ENCODE measurements at places on chromosomes 1 and 21. TPM values are rescaled to one million over a fixed set of nuclear protein-coding genes. Genes with fewer than 3 reads are reported as not detected.
A peak's percentile ranks its signal among the peaks of the same experiment; 100 is the strongest.

- peaks cover 29% of the 10 kb centered on the region for H3K27me3 ChIP-seq
- H3K27ac ChIP-seq: no peak overlapping the region
- DNase-seq: no peak
- peaks cover 3% of the 10 kb centered on the region for H3K36me3 ChIP-seq
Measured at GRCh38 chr1:154750681-154751665, 119.1 kb downstream of the KCNN3 start.

GPR153 gene
- total RNA-seq: 5.8 TPM

- DNase-seq: peak; percentile 67
- H3K27ac ChIP-seq: peak overlapping the region; percentile 97
- H3K4me1 ChIP-seq: peaks cover 59% of the 10 kb centered on the region
- H3K27me3 ChIP-seq: no peaks in the 10 kb centered on the region
- H3K4me3 ChIP-seq: no peak overlapping the region
Measured at GRCh38 chr21:45308194-45309068, 20.7 kb upstream of the POFUT2 start.

DNA sequence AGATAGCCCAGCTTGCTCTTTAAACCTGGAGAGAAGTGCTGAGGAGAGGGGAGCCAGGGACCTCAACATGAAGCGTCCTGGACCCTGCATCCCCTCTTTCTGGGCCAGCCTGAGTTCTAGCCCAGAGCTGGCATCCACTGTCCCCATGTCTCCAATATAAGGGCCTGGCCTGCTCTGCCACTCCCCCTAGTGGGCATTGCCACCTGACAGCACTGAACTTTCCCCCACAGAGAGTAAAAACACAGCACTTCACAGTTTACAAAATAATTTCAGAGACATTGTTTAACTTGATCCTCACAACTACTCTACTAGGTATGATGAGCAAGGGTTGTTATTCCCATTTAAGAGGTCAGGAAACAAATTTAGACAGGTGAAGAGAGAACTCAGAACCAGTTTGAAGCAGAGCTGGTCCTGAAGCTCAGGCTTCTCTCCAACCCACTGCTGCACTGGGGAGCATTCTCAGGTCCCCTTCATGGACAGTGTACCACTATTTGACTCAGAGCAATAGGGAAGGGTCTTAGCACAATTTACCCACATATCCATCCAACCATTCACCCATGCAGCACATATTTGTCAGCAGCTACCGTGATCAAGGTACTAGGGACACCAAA lies 151.2 kb downstream of the DMRTA2 start:
- no peaks in the 10 kb centered on the region for H3K36me3 ChIP-seq
- H3K4me3 ChIP-seq: no peak overlapping the region
- no peak for DNase-seq
- H3K27ac ChIP-seq: no peak overlapping the region
- H3K27me3 ChIP-seq: peaks cover 10% of the 10 kb centered on the region

FBLIM1 gene
- 191 TPM for total RNA-seq

DNA sequence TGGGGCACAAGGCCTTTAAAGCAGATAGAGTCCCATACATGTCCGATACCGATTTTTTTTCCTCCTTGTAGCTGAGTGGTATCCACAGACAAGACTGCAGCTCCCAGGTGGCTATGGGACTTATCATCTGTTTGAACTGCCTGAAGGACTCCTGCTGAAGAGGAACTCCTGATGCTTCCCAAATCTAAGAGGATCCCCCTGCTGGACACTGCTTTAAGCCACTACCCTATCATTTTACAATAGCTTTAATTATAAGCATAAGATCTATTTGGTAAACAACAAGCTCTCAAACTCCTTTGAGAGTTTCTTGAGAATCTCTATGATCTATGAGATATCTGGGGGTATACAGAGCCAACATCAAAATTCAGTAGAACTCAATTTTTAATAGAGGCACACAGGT lies 11.7 kb downstream of the NDC1 start:
- no peaks in the 10 kb centered on the region for H3K27me3 ChIP-seq
- DNase-seq: no peak
- peaks cover 4% of the 10 kb centered on the region for H3K36me3 ChIP-seq
- no peak overlapping the region for H3K27ac ChIP-seq
- no peak overlapping the region for H3K4me3 ChIP-seq

- H3K27me3 ChIP-seq: peaks cover 17% of the 10 kb centered on the region
- DNase-seq: no peak
- H3K4me3 ChIP-seq: no peak overlapping the region
- H3K27ac ChIP-seq: no peak overlapping the region
Measured at GRCh38 chr1:95370691-95371562, 136.9 kb downstream of the RWDD3 start.

DNA sequence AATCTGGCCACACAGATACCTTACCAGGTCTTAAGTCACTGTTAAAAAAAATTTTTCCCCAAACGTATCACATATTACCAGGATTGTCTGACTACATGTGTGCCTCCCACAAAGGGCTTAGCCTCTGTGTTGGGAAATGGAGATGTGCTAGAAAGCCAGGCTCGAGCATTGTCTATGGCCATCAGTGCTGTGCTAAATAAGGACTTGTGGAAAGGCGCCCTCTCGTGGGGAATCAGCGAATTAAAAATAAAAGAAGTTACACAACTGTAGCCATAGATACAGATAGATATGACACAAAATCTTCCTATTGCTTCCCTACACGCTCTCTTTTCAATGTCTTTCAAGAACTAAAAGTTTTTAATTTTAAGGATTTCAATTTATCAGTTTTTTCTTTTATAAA lies 47.5 kb upstream of the CRNN start:
- H3K4me1 ChIP-seq: peaks cover 4% of the 10 kb centered on the region
- H3K27ac ChIP-seq: no peak overlapping the region
- peaks cover 4% of the 10 kb centered on the region for H3K27me3 ChIP-seq
- no peaks in the 10 kb centered on the region for H3K36me3 ChIP-seq

MTF1 gene
- 17.3 TPM for total RNA-seq

DNA sequence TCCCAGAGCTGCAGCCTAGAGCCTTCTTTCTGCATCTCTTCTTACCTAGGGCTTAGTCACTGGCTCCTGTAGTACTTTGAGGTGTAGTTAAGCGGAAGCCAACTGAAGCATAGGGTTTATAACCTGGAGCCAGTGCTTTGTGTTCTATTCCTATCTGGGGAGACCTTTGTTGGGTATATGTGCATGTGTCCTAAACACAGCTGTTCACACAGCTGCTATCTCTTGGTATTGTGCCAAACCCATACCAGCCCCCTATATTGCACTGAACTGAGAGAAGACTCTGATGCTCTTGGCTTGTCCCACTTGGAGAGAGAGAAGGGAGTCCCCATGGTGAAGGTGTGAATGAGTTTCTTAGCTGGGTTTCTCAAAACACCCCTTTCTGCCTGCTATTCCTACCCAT lies 17.2 kb upstream of the NFASC start:
- peaks cover 37% of the 10 kb centered on the region for H3K27me3 ChIP-seq
- no peaks in the 10 kb centered on the region for H3K36me3 ChIP-seq
- no peak overlapping the region for H3K27ac ChIP-seq
- no peak overlapping the region for H3K4me3 ChIP-seq
- DNase-seq: no peak
- no peaks in the 10 kb centered on the region for H3K4me1 ChIP-seq

DNA sequence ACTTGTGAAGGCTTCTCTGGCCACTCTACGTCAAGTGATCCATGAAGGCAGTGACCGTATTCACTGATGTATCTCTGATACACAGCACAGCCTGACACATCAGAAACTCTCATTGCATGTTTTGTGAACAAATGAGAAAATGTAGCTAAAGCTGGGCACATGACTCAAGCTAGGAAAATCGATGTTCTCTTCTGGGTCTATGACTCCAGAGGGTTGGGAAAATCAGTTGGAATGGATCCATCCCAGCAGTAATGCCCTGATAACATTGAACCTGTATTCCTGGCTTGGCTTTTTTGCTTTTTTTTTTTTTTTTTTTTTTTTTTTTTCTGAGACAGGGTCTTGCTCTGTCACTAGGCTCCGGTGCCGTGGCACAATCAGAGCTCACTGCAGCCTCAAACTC lies 395.7 kb downstream of the KCNH1 start:
- no peak overlapping the region for H3K4me3 ChIP-seq
- peaks cover 4% of the 10 kb centered on the region for H3K36me3 ChIP-seq
- no peak overlapping the region for H3K27ac ChIP-seq
- no peak for DNase-seq
- no peaks in the 10 kb centered on the region for H3K27me3 ChIP-seq
- no peaks in the 10 kb centered on the region for H3K4me1 ChIP-seq

DNA sequence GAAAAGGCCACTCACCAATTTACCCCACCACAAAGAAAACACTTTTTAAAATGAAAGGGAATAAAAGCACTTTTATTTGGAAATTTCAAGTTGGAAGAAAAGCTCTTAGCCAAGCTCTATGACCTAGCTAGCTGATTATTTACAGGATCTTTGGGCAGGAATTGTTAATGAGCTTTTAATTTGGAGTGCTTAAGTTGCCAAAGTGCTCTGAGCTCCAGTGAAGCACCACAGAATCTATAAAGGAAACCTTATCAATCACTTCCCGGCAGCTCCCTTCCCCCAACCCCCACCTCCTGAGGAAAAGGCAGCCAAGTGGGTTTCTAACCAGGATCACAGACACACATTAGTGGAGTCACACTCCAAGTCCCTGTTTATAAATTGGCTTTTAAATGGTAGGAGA lies 1.5 kb downstream of the ERI3 start:
- peaks cover 35% of the 10 kb centered on the region for H3K4me1 ChIP-seq
- DNase-seq: no peak
- peak overlapping the region; percentile 89 for H3K4me3 ChIP-seq
- H3K27me3 ChIP-seq: no peaks in the 10 kb centered on the region

- DNase-seq: no peak
- H3K27ac ChIP-seq: no peak overlapping the region
- no peak overlapping the region for H3K4me3 ChIP-seq
- peaks cover 8% of the 10 kb centered on the region for H3K4me1 ChIP-seq
Measured at GRCh38 chr1:61110554-61110953, 28.2 kb downstream of the NFIA start.

LCE1A gene
- total RNA-seq: not detected

NUAK2 gene
- total RNA-seq: 1.7 TPM

- peaks cover 3% of the 10 kb centered on the region for H3K4me1 ChIP-seq
- H3K27ac ChIP-seq: no peak overlapping the region
- no peak for DNase-seq
- H3K4me3 ChIP-seq: no peak overlapping the region
Measured at GRCh38 chr1:186325239-186325638, 49.8 kb downstream of the TPR start.

GRCh38 chr1:209435654-209436566 lies 147.6 kb upstream of the CAMK1G start:
- no peak for DNase-seq
- no peak overlapping the region for H3K27ac ChIP-seq
- no peaks in the 10 kb centered on the region for H3K4me1 ChIP-seq
- H3K36me3 ChIP-seq: peaks cover 4% of the 10 kb centered on the region

DNA sequence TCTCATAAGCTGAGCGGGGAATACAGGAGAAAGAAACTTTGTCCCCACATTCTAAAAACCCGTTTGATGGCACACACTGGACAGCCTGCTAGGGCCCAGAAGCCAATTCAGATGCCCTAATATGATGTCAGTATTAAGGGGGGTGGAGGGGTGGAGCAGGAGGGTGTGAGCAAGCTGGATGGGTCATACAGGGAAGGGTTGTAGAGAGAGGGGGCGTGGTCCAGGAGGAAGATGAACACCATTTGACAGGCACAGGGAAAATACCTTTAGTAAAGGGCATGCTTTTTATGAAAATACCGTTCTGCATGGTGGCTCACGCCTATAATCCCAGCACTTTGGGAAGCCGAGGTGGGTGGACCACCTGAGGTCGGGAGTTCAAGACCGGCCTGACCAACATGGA lies 6.0 kb downstream of the TARS2 start:
- no peaks in the 10 kb centered on the region for H3K27me3 ChIP-seq
- DNase-seq: no peak
- peaks cover 3% of the 10 kb centered on the region for H3K4me1 ChIP-seq
- no peak overlapping the region for H3K27ac ChIP-seq
- peaks cover 20% of the 10 kb centered on the region for H3K36me3 ChIP-seq
- no peak overlapping the region for H3K4me3 ChIP-seq

DNA sequence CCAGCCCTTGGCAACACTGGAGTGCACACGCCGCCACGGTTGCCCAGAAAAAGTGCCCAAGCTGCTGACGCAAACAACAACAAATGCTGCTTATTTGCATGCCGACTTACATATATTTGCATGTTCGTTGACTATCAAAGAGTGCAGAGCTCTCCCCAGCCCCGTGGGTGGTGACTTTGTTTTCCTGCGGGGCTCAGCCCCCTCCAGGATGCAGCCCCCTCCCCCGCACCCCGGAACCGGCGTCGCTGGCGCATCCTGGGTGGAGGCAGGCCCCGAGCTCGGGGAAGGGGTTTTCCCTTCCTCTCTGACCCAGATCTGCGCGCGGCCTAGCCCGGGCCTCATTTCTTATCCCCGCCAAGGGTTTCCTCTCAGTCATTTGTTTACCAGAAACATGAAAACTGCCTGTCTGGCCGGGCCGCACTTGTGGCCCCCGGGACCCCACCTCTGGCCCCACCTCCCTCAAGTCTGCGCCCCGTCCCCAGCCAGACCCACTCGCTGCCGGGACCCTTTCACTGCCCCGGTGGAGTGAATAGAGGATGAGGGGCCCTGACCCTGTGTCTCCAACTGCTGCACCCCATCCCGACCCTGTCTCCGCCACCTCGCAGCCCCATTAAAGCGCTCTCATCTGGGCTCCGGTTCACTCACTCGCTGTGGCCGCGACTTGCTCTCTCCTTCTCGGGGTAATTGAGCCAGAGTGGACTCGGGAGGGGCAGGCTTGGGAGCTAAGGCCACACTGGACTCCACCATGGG lies 5.5 kb downstream of the TNFRSF25 start:
- no peak overlapping the region for H3K27ac ChIP-seq
- no peaks in the 10 kb centered on the region for H3K4me1 ChIP-seq
- H3K27me3 ChIP-seq: no peaks in the 10 kb centered on the region

KLHL17 gene
- 24.3 TPM for total RNA-seq

LCE6A gene
- total RNA-seq: not detected

OR2T8 gene
- total RNA-seq: not detected

DNA sequence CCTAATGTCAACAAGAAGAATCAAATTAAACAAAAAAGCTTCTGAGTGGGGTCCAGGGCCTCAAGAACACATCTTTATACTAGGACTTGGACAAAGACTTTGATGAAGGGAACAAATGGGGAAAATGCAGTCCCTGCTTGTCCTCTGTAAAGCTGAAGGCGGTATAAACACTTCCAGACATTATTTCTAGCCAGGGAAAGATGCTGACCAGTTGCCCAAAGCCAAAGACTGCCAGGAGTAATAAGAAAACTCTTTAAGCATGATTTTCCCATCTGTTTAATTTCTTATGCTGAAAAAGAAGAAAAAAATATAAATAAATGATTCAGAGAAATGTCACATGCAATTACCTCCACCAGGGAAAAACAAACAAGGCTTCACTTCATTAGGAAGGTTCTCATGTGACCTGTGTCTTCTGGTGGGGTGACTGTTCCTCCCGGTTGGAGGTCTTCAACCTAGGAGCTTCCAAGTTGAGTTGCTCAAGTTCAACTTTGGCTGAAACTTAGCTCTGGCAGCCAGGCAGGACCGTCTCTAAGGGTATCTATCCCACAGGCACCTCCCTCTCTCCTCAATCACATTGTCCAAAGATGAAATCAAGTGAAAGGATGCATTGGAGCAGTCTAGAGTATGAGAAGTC lies 65.2 kb upstream of the KCNE2 start:
- no peak for DNase-seq
- no peaks in the 10 kb centered on the region for H3K27me3 ChIP-seq
- H3K4me3 ChIP-seq: no peak overlapping the region
- no peaks in the 10 kb centered on the region for H3K36me3 ChIP-seq

All from chondrocyte (in vitro differentiated cells).